IPS-NIHi11 (cell line): ENCODE measurements at places on chromosomes 1 and 21.
A peak's percentile ranks its signal among the peaks of the same experiment; 100 is the strongest.

DNA sequence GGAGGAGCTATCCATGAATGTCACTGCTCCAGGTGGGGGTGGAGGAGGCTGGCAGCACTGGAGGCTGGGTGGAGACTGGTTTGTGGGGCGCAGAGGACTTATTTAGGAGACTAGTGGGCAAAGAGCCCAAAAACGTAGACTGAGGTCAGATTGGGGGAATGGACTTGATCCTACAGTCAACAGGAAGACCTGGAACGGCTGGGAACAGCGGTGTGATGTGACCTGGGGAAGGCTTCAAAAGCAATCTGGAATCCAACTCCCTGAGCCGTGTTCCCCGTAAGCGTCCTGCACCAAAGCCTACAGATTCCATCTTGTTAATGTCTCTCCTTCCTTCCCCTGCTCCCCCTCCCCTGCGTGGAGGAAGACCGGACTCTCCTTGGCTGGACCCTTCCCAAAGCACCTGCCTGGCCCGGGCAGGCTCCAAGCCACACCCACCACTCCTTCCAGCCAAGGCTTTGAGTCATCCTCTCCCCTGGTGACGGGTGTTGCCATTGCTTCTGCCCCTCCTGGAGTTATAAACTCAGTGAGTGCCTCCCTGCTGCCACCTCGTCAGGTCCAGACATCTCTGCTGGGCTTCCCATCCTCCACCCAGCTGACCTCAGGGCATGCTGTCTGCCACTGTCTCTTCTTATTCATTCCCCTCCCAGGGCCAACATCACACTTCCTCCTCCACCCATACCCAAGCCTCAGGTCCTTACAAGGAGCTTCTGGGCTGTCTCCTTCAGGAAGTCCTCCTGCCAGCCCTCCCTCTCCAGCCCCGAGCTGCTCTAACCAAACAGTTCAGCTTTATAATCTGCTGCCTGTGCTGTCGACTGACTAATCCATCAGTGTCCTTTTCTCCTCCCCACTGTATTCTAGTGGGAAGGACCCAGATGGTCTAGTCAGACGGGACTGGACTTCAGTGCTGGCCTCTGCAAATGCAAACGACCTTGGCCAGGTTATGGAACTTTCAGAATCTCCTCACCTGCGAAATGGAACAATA, 1.6 kb upstream of the CLSTN1 start:
- DNase-seq: peak; percentile 76

- no peak for DNase-seq
Observed at GRCh38 chr1:155759966-155760630, 71.2 kb downstream of the DAP3 start.

GRCh38 chr1:221816899-221817298, 75.0 kb upstream of the DUSP10 start:
- DNase-seq: no peak

GRCh38 chr21:39125752-39126485, 57.3 kb downstream of the PSMG1 start:
- peak; percentile 88 for DNase-seq

- no peak for DNase-seq
Observed at GRCh38 chr1:6262555-6263420, 1.9 kb upstream of the GPR153 start.

GRCh38 chr21:37673801-37674575, 242.3 kb downstream of the KCNJ6 start:
- no peak for DNase-seq

DNA sequence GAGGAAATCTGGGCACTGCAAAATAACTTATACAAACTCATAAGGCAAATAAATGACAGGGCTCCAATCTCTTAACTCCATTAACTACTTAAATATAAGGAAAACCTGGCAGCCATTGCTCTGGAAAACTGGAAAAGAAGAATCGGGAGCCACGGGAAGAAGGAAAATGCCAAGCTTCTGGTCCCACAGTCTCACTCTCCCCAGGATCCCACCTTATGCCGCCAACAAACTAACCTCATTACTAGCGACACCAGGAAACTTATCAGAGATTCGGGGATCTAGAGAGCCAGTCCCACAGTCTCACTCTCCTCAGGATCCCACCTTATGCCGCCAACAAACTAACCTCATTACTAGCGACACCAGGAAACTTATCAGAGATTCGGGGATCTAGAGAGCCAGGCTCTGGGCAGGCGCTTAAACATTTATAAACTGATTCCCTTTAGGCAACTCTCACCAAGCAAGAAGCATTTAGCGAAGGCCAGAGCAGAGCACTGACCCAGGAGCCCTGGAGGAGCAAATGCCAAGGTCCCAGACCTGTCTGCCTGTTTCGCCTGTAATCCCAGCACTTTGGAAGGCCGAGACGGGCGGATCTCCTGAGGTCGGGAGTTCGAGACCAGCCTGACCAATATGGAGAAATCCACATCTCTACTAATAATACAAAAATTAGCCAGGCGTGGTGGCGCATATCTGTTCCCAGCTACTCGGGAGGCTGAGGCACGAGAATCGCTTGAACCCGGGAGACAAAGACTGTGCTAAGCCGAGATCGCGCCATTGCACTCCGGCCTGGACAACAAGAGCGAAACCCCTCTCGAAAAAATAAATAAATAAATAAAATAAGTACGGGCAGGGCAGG, 720 bp downstream of the PSMB2 start:
- DNase-seq: no peak

DNA sequence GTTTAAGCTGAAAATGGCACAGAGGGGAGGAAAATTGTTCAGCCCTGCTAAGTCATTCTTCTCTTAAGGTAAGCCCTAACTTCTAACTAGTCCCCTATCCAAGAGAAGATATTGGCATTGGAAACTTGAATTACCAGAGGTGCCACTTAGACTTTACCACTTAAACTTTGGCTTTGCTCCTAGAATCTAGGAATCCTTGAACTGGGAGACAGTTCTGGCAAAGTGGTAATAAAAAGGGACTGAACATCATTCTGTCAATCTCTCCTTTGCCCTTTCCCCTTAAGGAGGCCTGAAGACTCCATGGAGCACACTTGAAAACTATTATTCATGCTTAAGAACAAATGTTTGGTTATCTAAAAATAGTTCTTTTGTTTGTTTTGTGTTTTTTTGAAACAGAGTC, 8.4 kb downstream of the ATP1A4 start:
- no peak for DNase-seq

- DNase-seq: peak; percentile 86
Observed at GRCh38 chr1:11045428-11046269, 1.4 kb downstream of the MASP2 start.

- no peak for DNase-seq
Observed at GRCh38 chr21:37251294-37251634, 15.9 kb downstream of the VPS26C start.

GRCh38 chr1:172515927-172516326, 17.0 kb upstream of the SUCO start:
- DNase-seq: no peak
